ENCODE measurements at places on chromosomes 6 and 20. TPM values are rescaled to one million over a fixed set of nuclear protein-coding genes. Genes with fewer than 3 reads are reported as not detected.

Gene PBOV1
- not detected for polyA plus RNA-seq

Gene IDH3B
- 296 TPM for polyA plus RNA-seq

Gene VWA7
- polyA plus RNA-seq, result 5.3 TPM

Gene HAO1
- not detected for polyA plus RNA-seq

Gene SRMS
- not detected for polyA plus RNA-seq

Gene TP53RK
- polyA plus RNA-seq, result 25.7 TPM

Gene BMP2
- 1.1 TPM for polyA plus RNA-seq

Gene LY6G5C
- 13.4 TPM for polyA plus RNA-seq

Gene ASXL1
- 45.9 TPM for polyA plus RNA-seq

Gene MOCS1
- polyA plus RNA-seq, result 4.6 TPM

Gene F13A1
- not detected for polyA plus RNA-seq

Gene TCF21
- polyA plus RNA-seq, result not detected

Gene GATA5
- polyA plus RNA-seq, result not detected

Gene OR2H1
- not detected for polyA plus RNA-seq

Gene PTP4A1
- polyA plus RNA-seq, result 57.6 TPM

Gene SLC35A1
- 63.0 TPM for polyA plus RNA-seq

Gene SLC4A11
- polyA plus RNA-seq, result not detected

Gene PLCB4
- 13.1 TPM for polyA plus RNA-seq

Gene TRIM15
- polyA plus RNA-seq, result not detected

Gene HRH3
- polyA plus RNA-seq, result 2.8 TPM

Gene SPTLC3
- polyA plus RNA-seq, result not detected

Gene TMEM63B
- polyA plus RNA-seq, result 49.9 TPM

Gene GSTA2
- not detected for polyA plus RNA-seq

Gene TEAD3
- 0.10 TPM for polyA plus RNA-seq

Gene RIMS4
- polyA plus RNA-seq, result 40.6 TPM

Gene HLA-DMA
- polyA plus RNA-seq, result 5.8 TPM

Gene DYNLT1
- 280 TPM for polyA plus RNA-seq

Gene PI16
- polyA plus RNA-seq, result 0.56 TPM

Gene ZNF334
- 43.2 TPM for polyA plus RNA-seq

Gene BPIFB2
- polyA plus RNA-seq, result not detected

Gene POM121L2
- polyA plus RNA-seq, result not detected

Gene SLC17A9
- polyA plus RNA-seq, result not detected

Gene RAMACL
- polyA plus RNA-seq, result 1.9 TPM

Gene RUNX2
- not detected for polyA plus RNA-seq

Gene ANKEF1
- 3.5 TPM for polyA plus RNA-seq

Gene YIPF3
- polyA plus RNA-seq, result 244 TPM

Gene MOG
- polyA plus RNA-seq, result not detected

Gene PROCR
- 0.30 TPM for polyA plus RNA-seq

Gene FANCE
- 7.1 TPM for polyA plus RNA-seq

Gene ID4
- polyA plus RNA-seq, result 506 TPM

Gene SLC17A2
- polyA plus RNA-seq, result not detected

Gene MCM8
- 5.1 TPM for polyA plus RNA-seq

Gene RCAN2
- 38.9 TPM for polyA plus RNA-seq

Gene LY6G6D
- not detected for polyA plus RNA-seq

Gene SLC35B2
- polyA plus RNA-seq, result 44.5 TPM

Gene MOCS3
- 5.5 TPM for polyA plus RNA-seq

All from neural cell (in vitro differentiated cells).